Right lobe of liver (tissue), 6 donors: ENCODE measurements at places on chromosomes 6 and 20. TPM values are rescaled to one million over a fixed set of nuclear protein-coding genes. Genes with fewer than 3 reads are reported as not detected.

- H3K27me3 ChIP-seq = no peaks in the 10 kb centered on the region
- DNase-seq = no peak
- peaks cover 9% of the 10 kb centered on the region for H3K36me3 ChIP-seq
- peak overlapping the region; percentile 97 for H3K4me3 ChIP-seq
- no peaks in the 10 kb centered on the region for H3K4me1 ChIP-seq
- peak overlapping the region; percentile 99 for H3K27ac ChIP-seq
Observed at GRCh38 chr20:37179683-37180524, 556 bp upstream of the MROH8 start.

- DNase-seq = no peak
- no peak overlapping the region for H3K27ac ChIP-seq
- no peaks in the 10 kb centered on the region for H3K36me3 ChIP-seq
- H3K4me3 ChIP-seq = no peak overlapping the region
Observed at GRCh38 chr20:48813446-48813747, 14.4 kb downstream of the PREX1 start.

DNA sequence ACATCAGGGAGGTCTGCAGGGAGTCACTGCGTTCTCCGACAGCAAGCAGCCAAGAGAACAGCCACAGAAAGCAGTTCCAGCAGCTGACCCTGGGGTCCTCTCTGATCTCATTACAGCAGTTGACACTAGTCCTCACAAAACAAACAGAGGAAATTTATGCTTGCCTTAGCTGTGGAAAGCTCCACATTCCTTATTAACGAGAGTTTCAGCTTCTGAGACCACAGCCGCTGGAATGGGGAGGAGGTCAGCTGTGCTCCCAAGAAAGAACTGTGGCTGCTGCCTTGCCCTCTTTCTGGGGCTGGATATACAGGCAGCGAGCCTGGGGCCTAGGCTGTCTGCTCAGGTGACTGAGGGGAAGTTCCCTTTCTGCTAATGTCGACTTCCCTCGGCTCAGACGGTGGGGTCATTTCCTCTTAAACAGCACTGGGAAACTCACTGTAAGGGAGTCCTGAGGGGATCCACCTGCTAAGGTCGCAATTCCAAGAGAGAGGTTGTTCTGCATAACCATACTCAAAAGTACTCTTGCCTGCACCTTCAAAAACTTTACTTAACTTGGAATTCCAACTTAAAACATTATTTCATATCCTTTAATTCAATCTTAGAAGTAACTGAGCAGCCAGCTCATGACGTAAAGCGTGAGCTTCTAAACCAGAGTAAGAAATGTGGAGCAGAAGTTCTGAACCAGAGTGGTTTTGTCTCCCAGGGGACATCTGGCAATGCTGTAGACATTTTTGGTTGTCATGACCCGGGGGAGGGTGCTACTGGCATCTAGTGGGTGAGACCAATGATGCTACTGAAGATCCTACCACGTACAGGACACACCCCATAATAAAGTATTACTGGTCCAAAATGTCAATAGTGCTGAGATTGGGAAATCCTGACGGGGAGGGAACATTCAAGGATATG lies 80.3 kb downstream of the BACH2 start:
- H3K36me3 ChIP-seq = no peaks in the 10 kb centered on the region
- no peak for DNase-seq
- peak overlapping the region; percentile 27 for H3K27ac ChIP-seq
- H3K4me1 ChIP-seq = peaks cover 30% of the 10 kb centered on the region
- H3K4me3 ChIP-seq = no peak overlapping the region
- no peaks in the 10 kb centered on the region for H3K27me3 ChIP-seq

- H3K4me3 ChIP-seq = no peak overlapping the region
- no peaks in the 10 kb centered on the region for H3K27me3 ChIP-seq
Observed at GRCh38 chr6:290111-290922, 2.0 kb upstream of the DUSP22 start.

- DNase-seq = no peak
- H3K4me1 ChIP-seq = no peaks in the 10 kb centered on the region
- peak overlapping the region; percentile 45 for H3K27ac ChIP-seq
- no peaks in the 10 kb centered on the region for H3K27me3 ChIP-seq
- no peaks in the 10 kb centered on the region for H3K36me3 ChIP-seq
Observed at GRCh38 chr6:151699719-151700118, 107.8 kb upstream of the ESR1 start.

GRCh38 chr6:18347021-18347577 lies 40.1 kb upstream of the RNF144B start:
- H3K4me1 ChIP-seq = no peaks in the 10 kb centered on the region
- no peak overlapping the region for H3K4me3 ChIP-seq
- no peaks in the 10 kb centered on the region for H3K36me3 ChIP-seq
- no peak overlapping the region for H3K27ac ChIP-seq

- H3K36me3 ChIP-seq = no peaks in the 10 kb centered on the region
- H3K27ac ChIP-seq = no peak overlapping the region
- no peak overlapping the region for H3K4me3 ChIP-seq
- DNase-seq = no peak
- no peaks in the 10 kb centered on the region for H3K27me3 ChIP-seq
- H3K4me1 ChIP-seq = no peaks in the 10 kb centered on the region
Observed at GRCh38 chr6:44022296-44022661, 105.0 kb downstream of the MRPL14 start.

- no peak overlapping the region for H3K27ac ChIP-seq
- H3K4me1 ChIP-seq = no peaks in the 10 kb centered on the region
- DNase-seq = no peak
Observed at GRCh38 chr6:157879034-157879872, 56.2 kb downstream of the SNX9 start.

AK9 gene
- total RNA-seq = 2.5 TPM

NAA20 gene
- total RNA-seq = 34.0 TPM

PI3 gene
- total RNA-seq = not detected
